Esophagus mucosa (tissue), 1 donor: ENCODE measurements at places on chromosomes 11 and 22.

DNA sequence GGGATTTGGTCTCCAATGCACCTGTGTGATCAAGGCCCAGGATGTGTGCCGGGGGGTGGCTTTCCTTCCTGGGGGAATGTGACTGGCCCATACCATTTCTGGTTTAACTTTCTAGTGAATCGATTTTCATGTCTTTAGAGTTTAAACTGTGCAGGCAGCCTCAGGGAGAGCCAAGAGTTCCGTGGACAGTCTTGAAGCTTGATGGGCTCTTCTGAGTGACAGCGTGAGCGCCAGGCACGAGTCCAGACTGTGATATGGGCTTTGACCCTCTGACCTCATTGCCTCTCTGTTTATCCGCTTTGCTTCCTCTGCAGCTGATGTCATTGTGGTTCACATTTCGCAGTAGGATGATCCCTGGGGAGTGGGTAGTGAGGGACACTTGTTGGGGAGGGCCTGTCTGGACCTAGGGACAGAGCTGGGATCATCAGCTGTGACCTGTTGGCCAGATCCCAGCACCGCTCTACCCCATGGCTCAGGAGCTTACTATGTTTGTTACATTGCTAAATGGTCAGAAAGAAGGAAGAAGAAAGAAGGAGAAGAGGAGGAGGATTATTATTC, 80.6 kb upstream of the CLDN5 start:
- ATAC-seq = no peak

GRCh38 chr11:2945031-2945756, 16.0 kb upstream of the PHLDA2 start:
- peak; percentile 49 for ATAC-seq

GRCh38 chr11:13008625-13009475, at the start of gene RASSF10:
Gene RASSF10, plus strand, starts transcription at chr11:13009316. Its CDS starts 261 bp downstream, at chr11:13009577.
- peak; percentile 96 for ATAC-seq

DNA sequence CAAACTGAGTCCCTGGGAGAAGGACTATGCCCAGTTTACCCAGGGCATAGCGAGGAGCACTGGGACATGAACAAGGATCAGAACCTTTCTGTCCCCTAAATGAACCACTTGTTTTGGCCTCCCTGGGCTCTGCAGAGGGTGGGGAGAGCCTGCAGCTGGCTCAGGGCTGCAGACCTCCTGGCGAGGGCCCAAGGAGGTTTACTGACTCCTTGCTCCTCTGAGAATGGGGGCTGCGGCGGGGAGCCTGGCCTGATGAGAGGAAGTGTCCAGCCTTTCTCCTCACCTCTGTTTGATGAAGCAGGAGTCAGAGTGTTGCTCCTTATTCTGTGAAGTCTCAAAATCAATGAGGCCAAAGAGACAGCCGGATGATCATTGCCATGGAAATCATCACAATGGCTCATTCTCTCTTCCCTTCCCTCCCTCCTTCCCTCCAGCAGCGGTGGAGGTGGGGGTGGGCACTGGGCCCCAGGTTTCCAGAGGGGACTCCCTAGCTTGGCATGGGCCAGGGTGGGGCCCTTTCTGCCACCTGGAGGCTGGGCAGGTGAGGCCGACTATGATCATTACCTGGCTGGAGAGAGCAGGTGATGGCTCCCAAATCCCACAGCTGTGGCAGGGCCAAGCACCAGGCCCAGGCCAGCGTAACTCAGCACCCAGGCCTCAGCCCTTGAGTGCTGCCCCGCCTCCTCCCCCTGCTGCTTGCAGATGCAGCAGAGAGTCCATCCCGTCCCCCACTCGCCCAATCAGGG, 169.7 kb downstream of the CEP164 start:
- no peak for ATAC-seq

DNA sequence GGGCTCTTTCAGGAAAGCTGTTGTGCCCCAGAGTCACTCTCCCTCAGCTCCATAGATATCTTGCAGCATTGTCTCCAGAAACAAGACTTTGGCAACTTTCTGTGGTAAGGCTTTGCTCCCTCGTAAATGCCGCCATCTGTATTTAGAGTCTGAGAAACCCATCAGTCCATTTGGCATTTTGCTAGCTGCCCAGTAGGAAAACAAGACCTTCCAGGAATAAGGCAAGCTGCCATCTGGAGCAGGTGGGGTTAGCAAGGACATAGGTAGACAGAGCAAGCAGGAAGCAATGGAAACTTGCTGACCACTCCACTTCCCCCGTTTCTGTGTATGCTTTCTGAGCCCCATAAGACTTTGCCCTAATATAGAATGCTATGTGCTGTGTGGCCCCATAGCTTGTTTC, 131.9 kb downstream of the SPATA19 start:
- no peak for ATAC-seq

DNA sequence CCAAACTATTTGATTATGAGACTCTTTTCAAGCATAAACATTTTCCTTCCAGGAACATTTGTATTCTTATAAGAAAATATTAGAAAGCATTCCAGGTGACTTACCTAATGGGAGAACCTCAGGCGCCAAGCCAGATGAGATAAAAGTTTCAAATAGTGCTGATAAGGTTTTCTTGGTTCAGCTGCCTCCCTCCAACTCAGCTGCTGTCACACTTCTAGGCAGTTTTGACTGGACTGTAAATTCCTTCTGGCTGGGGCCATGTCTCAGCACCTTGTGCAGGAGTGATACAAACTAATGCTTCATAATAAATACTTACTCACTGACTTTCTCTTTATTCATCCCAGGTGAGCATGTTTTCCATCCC, 131.1 kb downstream of the MED15 start:
- no peak for ATAC-seq

- ATAC-seq = peak; percentile 30
Observed at GRCh38 chr11:65102142-65103095, 6.4 kb downstream of the VPS51 start.

DNA sequence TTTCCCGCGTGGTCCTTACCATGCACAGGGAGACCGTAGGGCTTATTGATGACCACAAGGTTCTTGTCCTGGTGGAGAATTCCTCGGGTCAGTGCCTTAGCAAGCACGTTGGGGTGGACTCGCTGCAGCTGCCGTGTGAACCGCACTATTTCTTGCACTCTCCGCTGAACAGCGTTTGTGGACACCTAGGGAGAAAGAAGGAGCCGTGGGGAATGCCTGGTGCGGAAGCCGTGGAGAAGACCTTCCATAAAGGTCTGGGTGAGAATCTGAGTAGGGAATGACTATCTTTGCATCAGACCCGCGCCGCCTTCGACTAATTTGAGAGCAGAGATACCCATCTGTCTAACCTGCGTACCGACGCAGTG, 597 bp downstream of the RPUSD4 start:
- ATAC-seq = no peak

DNA sequence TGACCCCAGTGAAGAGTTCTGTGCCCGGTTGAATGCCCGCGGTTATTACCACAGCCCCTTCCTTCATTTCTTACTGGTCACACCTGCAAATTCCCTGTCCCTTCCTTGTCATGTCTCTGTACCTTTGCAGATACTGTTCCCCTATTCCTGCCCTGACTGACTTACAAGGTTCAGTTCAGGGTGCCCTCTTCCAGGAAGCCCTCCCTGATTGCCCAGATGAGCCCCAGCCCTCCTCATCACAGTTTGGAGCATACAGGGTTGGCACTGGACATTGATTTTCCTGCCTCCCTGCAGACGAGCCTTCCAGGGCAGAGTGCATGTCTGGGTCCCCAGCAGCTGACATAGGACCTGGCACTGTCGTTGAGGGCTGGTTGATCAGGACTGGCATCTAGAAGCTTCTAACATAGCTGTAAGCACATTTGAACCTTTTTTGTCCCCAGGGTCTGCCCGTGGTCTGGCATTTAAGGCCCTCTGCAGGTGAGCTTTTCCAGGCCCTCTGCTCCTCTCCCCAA, 70.4 kb upstream of the SHISAL1 start:
- ATAC-seq = no peak

DNA sequence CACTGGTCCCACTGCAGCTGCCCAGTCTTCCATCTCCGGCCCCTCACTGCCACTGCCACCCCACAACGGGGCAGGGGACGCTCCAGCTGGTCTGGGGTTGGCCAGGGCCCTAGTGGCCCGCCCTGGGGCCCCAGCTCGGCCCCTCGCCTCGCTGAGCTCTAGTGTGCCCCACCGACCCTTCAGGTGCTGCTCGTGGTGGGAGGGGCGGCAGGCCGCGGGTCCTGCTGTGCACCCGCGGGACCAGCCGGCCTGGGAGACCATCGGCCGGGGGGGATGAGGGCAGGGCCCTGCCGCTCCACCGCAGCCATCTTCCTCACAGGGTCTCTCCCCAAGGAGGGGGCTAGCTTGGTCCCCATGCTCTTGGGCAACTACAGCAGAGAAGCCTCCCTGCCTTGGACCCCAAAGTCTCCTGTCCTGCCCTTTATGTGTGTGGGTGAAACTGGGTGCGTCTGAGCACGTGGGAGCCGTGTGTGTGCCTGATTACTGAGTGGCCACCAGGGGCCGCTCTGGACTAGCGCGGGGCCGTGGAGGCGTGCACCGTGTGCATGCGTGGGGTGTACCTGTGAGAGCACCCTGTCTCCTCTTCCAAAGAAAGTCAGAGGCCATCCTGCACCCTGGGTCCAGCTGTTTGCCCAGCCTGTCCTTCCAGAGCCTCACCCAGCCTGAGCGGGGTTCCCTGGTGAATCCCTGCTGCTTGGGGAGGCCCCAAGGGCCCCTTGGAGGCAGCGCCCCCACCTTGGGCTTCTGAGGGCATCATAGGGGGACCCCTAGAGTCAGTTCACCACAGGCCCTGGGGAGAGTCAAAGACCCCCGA, 6.0 kb upstream of the ACR start:
- peak; percentile 90 for ATAC-seq

- ATAC-seq = no peak
Observed at GRCh38 chr11:35272391-35272902, 133.5 kb downstream of the CD44 start.

DNA sequence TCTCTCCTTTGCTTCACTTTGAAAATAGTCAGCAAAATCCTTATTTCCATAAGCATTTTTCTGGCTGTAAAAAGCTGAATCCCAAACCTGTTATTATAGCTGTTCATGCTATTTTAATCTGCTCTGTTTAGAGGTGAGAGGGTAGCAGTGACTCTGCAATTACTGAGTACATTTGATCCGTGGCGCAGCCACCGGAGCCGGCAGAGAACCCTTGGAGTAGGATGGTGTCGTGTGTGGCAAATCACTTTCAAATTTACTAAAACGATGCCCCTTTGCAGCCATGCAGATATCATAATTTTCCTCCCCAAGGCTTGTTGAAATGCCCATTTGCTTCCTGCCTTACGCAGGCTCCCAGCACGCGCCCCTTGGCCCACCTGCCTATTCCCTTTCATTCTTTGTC, 69.6 kb downstream of the ZBTB16 start:
- no peak for ATAC-seq

GRCh38 chr22:29887358-29887757, 4.4 kb downstream of the MTMR3 start:
- ATAC-seq = no peak

GRCh38 chr11:65132238-65132987, 1.9 kb downstream of the SYVN1 start:
- no peak for ATAC-seq

DNA sequence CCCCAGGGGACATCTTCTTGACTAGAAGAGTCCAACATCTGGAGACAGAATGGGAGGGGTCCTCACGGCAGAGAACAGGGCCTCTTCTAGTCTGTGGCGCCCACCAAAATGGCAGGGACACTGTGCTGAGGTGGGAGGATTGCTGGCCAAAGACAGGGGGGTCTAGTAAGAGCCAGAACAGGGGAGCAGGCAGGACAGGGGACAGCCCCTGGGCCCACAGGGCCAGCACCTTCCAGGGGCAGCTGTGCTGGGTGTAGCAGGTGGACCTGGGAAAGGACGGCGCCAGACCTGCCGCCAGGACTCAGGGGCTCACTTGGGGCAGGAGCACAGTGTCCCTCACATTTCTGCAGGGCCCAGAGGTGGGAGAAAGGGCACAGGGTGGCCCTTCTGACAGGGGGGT, 858 bp upstream of the APOBEC3A start:
- no peak for ATAC-seq

DNA sequence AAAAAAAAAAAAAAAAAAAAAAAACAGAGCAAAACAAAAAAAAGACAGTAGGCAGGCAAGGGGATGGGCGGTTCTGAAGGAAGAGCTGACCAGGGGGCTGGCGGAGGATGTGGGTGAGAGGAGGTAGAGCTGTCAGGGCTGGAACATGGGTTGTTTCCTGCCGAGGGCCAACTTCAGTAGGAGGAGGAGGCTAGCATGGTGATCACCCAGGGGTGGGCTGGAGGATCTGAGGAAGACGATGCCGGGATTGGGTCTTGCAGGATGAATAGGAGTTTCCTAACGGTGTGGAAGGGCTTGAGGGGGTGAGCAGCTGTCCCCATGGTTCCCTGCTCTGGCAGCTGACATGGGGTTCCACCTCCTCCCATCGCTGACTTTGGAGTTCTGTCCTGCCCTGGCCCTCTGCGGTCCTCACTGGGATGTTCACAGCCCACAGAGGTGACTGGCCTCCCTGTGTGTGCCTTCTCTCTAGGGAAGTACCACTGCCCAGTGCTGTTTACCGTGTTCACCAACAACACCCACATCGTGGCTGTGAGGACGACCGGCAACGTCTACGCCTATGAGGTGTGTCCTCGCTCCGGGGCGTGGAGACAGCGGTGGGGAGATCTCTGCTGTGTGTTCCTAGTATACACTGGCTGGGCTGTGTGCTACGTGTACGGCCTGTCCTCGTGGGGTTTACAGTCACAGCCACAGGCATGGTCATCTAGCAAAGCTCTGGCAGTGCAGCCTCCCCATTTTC, 15.2 kb downstream of the PPIL2 start:
- no peak for ATAC-seq

GRCh38 chr11:20355221-20356219, 8.0 kb upstream of the HTATIP2 start:
- peak; percentile 62 for ATAC-seq

GRCh38 chr22:37358386-37358785, 68.9 kb downstream of the ELFN2 start:
- no peak for ATAC-seq

GRCh38 chr22:29300467-29300806, 6.0 kb upstream of the GAS2L1 start:
- no peak for ATAC-seq

- no peak for ATAC-seq
Observed at GRCh38 chr22:48782811-48783511, 1044.7 kb downstream of the BRD1 start.

- ATAC-seq = no peak
Observed at GRCh38 chr11:31687861-31688260, 123.3 kb downstream of the PAX6 start.

DNA sequence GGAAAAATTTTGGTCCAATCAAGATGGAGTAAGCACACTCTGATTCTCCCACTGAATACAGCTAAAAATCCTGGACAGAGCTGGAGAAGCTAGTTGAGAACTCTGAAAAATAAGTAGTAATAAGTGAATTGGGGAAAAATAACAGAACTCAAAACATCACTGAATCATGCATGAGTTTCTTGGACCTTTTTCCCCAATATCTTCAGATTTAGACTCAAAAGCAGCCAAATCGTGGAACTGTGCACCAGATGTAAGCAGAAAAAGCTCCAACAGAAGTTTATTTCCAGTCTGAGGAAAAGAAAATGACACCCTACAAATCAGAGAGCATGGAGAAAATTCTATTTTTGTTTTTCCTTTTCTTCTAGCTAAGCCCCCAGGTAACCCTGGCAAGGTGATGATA, 279.7 kb upstream of the CTSC start:
- ATAC-seq = no peak

DNA sequence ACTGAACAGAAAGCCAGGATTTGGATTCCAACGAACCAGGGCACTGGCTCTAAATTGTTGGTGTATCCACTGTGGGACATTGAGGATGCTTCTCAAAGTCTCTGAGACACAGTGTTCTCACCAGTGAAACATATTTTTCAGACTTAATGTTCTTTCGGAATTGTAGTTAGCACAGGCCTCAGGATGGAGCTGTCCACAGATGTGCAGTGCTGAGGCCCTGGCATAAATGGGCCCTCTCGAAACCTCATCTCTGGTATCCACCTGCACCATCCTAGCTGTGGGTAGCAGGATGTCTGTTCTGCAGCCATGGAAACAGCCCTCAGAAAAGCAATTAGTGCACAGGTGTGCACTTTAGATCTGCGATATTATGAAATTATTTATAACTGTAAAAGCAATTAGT, 656.8 kb downstream of the TBC1D22A start:
- ATAC-seq = no peak
